ENCODE measurements at places on chromosomes 13 and 19.

DNA sequence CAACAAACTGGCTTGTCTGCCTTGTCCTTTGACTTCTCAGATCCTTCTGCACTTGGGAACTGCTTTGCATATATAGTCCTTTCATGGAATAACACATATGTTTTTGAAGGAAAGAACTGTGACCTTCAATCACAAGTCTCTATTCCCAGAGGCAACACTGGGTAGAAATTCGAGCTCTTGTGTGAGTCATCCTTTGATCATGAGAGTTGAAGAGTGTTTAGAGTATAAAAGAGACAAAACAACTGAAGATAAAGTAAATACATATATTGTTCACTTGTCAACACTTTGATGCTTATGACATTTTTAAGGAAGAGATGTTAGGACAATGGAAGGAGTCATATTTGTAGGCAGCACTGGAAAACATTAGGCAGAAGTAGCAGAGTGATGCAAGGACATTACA, 5.2 kb upstream of the OR7A5 start:
- no peak for DNase-seq

DNA sequence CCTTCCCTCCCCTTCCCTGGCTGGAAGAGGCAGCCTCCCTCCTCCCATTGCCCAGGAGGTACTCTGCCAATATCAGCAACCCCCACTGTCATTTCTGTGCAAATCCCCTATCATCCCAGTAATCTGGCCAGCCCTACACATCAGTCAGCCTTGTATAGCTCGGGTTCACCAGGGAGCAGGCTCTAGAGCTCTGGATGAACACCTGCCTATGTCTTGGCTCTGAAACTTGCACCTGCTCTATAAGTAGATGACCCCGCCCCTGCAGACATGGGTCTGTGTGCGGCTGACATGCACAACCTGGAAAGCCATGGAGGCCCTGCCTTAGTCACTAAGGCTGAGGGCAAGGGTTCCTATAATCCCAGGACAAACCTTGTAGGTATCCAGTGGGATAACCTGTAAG, 1042.9 kb downstream of the UQCRFS1 start:
- no peak for DNase-seq

DNA sequence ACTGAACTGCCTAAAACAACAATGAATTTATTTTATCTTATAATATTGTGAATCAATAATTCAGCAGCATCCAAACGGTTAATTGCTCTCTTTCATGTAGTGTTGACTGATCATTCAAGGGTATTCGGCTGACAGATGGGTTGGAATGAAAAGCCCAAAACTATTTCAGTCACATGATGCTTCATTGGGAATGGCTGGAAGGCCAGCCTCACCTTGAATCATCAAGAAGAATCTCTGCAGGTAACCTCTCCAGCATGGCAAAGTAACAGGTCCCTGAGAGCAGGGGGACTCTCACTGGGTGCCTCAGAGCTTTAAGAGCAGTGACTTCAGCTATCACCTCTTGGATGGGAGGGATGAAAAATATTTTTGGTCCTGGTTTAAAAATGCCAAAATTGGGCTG, 1395.7 kb downstream of the OLFM4 start:
- DNase-seq = no peak

DNA sequence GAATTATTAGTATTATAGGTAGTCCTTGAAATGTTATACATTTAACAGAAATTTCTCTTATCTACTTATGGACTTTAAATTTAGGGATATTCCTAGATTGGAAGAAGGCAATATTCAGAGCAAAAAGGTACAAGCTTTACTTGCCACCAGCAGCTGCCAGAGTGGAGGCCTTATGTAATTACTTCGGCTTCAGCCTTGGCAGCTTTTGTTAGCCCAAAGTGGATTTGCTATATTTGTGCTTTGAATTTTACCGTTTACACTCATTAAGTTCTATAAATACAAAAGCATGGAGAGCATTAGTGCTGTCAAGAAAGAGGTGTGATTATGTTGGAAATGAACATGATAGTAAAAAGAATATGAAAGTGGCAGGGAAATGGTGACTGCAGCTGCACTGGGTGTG, 319.9 kb downstream of the ATP8A2 start:
- DNase-seq = no peak

GRCh38 chr19:17965370-17966128, 1.4 kb upstream of the KCNN1 start:
- no peak for DNase-seq

- DNase-seq = no peak
Measured at GRCh38 chr13:40158218-40158617, 502.8 kb downstream of the COG6 start.

- no peak for DNase-seq
Measured at GRCh38 chr13:100044936-100045335, 44.0 kb upstream of the PCCA start.

GRCh38 chr19:2167896-2168618, 4.3 kb downstream of the DOT1L start:
- DNase-seq = no peak

- no peak for DNase-seq
Measured at GRCh38 chr19:40139533-40140287, 49.0 kb upstream of the ZNF780A start.

- no peak for DNase-seq
Measured at GRCh38 chr19:31139871-31140505, 209.2 kb downstream of the TSHZ3 start.

GRCh38 chr13:50699874-50700663, 143.4 kb downstream of the DLEU7 start:
- DNase-seq = no peak

DNA sequence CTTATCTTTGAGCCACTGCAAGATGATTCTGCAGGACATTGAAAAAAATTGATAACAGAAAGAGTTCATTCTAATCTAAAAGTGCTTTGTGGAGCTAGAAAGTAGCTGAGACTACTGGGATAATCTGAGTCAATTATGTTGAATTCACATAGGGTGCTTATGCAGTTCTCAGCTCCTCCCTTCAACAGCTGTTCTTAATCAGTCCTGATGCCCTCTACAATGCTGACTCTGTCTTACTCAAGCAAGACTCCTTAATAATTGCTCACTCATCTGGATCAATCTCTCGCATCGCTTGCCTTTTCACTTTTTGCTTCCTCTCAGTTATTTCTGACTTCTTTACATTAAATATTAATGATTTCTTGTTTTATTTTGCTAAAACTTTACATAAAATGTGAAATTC, 182.1 kb downstream of the PCDH17 start:
- no peak for DNase-seq

GRCh38 chr13:113980489-113981064, 6.7 kb upstream of the C13orf46 start:
- DNase-seq = no peak

DNA sequence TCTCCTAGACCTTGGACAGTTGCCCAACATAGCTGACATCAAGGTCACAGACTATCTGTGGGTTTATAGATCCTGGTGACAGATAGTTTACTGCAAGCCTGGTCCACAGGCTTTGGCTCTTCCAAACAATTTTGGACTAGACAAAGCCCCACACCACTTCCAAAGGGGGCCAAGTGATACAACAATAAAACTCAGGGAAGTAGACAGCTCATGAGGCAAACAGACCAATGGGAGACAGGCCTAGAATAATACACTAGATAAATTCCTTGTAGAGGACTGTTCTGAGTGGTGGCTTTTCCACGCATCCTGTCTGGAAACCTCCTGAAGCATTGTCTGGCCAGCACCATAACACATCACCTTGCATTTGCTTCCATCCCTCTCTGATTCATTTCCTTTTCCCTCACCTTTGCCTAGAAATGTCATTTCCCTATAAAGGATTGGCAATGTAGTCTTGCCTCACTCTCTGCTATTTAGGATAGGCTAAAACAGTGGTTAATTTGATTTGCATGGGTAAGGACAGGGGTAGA, 284.2 kb downstream of the POU4F1 start:
- DNase-seq = no peak

DNA sequence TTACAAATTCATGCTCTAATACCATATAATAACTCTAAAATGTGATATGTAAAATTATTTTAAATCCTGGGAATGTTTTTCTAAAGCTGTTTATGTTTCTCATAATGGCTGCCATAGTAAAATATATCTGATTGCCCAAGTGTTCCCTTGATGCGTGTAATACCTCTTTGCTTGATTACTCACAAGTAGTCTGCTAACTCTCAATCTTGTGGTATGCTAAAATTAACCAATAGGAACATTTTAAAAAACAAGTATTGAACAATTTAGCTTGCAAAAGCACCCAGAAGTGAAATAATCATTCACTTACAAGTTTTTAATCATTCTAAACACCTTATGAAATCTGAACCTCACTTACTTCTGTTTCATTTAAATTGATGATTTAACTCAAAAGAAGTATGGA, 386.0 kb upstream of the ATXN8OS start:
- no peak for DNase-seq

DNA sequence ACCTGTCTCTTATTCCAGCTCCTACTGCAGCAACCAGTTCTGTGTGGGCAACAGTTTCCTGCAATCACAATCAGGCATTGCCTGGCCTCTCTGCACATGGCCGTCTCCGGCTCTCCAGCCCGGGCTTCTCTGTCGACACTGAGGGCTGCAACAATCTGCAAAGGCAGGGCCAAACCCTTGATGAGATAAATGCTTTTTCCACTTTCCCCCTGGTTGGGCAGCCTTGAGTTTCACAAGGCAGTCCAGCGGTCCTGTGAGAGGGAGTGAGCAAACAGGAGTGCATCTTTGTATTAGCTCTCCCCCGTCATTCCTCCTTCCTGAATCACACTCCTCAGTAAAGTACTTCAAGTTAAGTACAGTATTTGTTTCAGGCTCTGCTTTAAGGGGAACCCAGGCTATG, 40.7 kb upstream of the VWA8 start:
- DNase-seq = no peak

GRCh38 chr19:33798681-33799111, 2.0 kb downstream of the KCTD15 start:
- DNase-seq = no peak

Measured in activated T-helper 9 cell treated with anti-CD3 and anti-CD28 coated beads, Interleukin-2, amount 50 U/mL, for 16 hours (primary cell).